ENCODE measurements at places on chromosomes 3 and 15.

GRCh38 chr3:27610800-27611525 is 111.2 kb downstream of the EOMES start:
- no peak for DNase-seq

- peak; percentile 93 for DNase-seq
These were observed 19.8 kb upstream of the NUDT16 start for GRCh38 chr3:131361464-131362421.

DNA sequence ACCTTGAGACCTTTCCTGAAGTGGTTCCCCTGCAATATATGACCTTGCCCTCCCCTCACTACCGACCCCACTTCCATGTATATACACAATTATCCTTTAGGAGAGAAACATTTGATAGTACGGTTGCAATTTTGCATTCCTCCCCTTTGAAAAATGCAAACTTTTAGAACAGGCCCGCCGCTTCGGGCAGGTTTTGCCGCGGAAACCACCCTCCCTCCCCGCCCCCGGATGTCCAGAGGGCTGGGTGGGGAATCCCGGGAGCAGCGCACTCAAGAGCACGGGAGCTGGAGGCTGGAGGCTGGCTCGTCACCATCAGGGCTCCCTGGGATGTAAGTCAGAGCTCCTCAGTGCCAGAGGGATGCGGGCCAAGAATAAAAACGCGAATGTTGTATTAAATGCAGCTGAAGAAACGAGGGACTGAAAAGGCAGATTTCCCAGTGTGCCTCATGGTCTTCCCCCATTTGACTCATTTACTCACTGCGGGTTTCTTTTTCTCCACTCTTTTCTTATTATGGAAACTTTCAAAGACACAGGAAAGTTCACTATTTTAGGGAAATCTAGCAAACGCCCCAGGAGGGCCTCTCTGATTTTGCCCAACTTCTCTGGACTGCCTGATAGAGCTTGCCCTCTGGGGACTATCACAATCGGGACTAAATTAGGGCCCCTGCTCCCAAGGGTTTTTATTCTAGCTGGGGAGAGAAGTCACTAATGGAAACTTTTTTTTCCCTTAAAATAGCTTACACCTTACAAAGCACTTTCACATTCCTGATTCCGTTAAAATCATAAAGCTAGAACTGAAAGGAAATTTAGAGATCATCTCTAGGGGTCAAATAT is 2.9 kb upstream of the USP3 start:
- DNase-seq: peak; percentile 93

GRCh38 chr3:64176461-64176996 is 48.7 kb downstream of the PRICKLE2 start:
- no peak for DNase-seq

- DNase-seq: no peak
These were observed 7.3 kb downstream of the TRA2B start for GRCh38 chr3:185930393-185931107.

Data from mesenteric fat pad (tissue), 1 donor.